ENCODE measurements at places on chromosomes 7 and 10.

- no peak for DNase-seq
These were observed 73.4 kb downstream of the LHPP start for GRCh38 chr10:124534826-124535601.

DNA sequence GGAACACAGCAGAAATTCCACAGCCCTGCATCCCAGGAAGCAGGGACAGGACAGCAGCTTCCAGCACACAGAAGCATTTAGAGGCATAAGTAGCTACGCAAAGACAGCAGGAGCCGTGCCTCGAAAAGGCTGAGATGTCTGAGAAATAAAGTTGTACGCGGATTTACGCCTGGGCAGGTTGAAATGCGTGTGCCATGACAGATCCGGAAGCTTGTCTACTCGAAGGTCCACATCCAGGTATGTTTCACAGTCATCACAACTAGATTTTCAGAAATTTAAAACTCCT lies 26.1 kb downstream of the DIP2C start:
- no peak for DNase-seq

GRCh38 chr10:29522061-29522855 lies 112.5 kb downstream of the SVIL start:
- no peak for DNase-seq

DNA sequence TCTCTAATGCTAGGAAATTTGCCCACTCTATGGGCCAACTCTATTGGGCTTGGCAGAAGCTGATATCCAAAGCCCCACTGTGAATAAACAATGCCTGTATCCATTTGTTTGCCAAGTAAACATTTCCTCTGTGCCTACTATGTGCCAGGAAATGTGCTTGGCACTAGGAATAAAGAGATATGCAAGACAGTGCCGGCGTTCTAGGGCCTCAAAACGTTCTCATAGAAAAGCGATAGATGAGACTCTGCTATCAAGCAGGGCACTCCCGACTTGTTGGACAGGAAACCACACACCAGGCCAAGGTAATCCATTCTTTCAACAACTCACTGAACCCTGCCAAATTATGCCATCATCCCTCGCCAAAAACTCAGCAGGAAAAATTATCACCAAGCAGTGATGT lies 196.7 kb downstream of the IPMK start:
- DNase-seq, result no peak

- DNase-seq, result no peak
These were observed 72.5 kb downstream of the CUL2 start for GRCh38 chr10:35017608-35018007.

GRCh38 chr10:1560535-1561192 lies 176.7 kb downstream of the ADARB2 start:
- no peak for DNase-seq

DNA sequence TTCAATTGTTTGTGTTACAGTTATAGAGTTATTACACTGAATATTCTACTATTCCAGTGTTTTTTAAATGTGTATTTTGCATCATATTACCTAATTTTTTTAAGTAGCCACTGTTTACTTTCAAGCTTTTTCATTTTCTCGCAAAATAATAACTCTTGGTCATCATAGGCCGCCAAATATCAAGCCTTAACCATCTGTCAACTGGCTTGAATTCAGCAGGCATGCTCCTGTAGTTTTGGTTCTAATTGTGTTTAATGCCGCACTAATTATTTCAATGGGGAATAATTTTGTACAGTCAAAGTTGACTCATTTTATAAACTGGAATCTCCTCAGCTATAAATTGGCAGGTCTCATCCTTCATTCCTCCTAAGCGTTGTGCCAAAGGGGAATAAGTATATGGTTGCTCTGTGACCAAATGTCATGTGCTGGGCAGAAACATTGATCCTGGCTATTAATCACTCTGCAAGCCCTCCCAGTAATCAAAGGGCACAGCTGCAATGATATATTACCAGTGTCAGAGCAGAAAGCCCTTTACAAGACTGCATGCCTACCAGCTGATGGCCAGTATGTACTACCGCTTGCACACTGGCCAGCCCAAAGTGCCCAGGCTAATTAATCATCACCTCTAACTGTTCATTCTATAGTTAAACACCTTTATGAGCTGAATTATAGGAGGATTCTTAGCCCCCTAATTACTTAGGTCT lies 74.8 kb downstream of the SKAP2 start:
- no peak for DNase-seq

- peak; percentile 16 for DNase-seq
These were observed 48.4 kb downstream of the SHH start for GRCh38 chr7:155763691-155764437.

DNA sequence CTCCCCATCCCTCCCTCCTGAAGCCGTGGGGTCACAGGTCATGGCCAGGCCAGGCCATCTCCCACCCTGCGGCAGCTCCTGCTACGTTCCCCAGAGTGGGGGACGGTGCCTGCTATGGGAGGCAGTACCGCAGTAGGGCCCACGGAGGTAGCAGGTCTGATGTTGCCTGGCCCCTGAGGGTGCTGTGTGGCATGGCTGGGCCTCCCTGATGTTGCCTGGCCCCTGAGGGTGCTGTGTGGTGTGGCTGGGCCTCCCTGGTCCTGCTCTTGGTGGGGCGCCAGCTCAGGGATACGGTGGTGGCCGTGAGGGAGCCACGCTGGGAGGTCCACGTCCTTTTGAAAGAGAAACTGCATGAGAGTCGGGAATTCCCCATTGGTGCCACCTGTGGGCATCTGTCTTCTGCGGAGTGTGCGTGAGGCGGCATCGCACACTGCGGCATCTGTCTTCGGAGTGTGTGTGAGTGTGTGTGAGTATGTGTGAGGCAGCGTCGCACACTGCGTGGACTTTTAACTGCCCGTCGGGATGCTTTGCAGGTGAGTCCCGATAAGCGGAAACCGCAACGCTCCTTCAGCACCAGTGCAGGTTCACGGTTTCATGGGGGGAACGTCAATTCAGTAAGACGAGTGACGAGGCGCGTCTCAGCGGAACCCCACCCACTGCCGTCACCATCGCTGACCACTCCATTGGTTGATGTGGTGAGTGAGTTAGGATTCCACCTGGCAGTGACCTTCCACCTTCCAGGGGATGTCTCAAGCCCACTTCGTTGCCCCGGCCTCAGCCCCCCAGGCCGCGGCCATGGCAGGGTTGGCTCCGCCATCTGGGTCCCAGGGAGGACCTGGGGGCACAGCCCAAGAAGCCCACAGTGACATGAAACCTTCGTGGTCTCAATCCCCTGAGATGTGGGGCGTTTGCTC lies 51.2 kb upstream of the CFAP46 start:
- DNase-seq, result no peak

GRCh38 chr10:130218936-130219335 lies 82.7 kb downstream of the GLRX3 start:
- DNase-seq, result no peak

DNA sequence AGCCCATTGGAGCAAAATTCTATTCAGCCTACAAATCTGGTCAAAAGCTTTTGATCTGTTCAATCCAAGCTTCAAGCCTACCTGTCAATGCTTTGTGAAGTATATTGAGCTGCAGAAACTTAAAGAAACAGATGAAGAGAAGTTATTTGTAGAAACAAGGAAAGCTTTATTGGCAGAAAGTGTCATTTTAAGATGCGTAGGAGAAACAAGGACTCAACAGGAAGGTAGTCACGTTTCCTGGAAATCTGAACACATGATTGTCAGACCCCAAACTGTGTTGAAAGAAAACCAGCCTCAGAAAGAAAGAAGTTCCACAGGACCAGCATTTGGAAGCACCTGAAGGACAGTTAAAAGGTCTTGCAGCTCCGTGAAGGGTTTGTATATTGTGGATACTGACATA lies 34.8 kb upstream of the PURB start:
- DNase-seq, result no peak

GRCh38 chr10:131693766-131694165 lies 207.0 kb upstream of the PPP2R2D start:
- no peak for DNase-seq

- DNase-seq, result no peak
These were observed 50.2 kb upstream of the AKR1E2 start for GRCh38 chr10:4775808-4776207.

GRCh38 chr7:142557971-142558582 lies 191.2 kb upstream of the PRSS1 start:
- DNase-seq, result peak; percentile 39

- no peak for DNase-seq
These were observed 197.4 kb downstream of the JCAD start for GRCh38 chr10:29861811-29862505.

DNA sequence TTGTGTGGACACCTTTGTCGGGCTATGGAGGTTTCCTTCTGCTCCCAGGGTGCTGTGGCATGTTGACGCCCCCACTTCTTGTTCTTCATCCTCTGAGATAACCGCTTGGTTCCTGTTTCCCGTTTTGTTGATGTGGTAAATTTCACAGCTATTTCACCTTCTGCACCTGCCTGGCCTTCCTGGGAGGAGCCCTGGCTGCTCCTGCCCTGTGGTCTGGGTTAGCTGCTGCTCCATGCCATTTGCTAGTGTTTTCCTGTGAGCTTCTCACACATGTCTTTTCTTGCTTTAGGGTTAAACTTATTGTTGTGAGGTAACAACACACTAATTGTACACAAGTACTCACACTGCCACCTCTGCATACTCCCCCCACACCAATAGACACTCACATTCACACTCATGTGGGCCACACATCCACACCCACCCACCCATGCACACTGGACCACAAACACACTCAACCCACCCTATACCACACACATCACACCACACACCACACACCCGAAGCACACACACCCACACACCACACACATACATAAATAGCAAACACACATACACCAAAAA lies 46.5 kb upstream of the MSMB start:
- DNase-seq, result peak; percentile 9

- no peak for DNase-seq
These were observed 244.0 kb downstream of the EBF3 start for GRCh38 chr10:129719889-129720590.

- DNase-seq, result no peak
These were observed 9.8 kb upstream of the OGA start for GRCh38 chr10:101827919-101828600.

DNA sequence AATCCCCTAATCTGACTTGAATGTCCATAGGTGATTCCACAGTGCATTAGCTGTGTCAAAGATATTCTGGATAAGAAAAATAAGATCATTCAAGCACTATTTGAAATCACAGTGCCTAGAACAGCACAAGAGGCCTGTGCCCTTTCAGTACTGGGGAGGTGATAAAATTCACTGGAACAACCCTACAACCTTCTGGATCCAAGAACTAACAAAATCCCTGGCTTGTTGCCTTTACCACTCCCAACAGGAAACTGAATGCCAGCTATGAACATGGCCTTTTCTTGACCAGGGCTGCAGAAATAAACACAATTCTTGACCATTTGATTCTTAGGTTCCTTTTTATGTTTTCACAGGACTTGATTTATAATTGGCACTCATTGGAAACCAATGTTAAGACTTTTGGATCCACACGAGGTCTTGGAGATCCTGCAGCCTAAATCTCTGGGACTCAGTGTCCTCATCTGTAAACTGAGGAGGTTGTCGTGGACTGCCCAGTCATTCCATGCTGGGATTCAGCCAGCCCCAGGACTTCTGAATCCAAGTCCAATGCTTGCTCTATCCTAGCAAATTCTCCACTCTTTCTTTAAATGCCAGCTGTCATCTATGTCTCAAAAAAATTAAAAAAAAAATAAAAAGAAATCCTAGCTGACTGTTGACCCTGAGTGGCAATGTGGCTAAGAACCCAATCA lies 624.7 kb downstream of the KCNMA1 start:
- DNase-seq, result no peak

- DNase-seq, result no peak
These were observed 48.4 kb upstream of the FHIP2A start for GRCh38 chr10:114773197-114773532.

DNA sequence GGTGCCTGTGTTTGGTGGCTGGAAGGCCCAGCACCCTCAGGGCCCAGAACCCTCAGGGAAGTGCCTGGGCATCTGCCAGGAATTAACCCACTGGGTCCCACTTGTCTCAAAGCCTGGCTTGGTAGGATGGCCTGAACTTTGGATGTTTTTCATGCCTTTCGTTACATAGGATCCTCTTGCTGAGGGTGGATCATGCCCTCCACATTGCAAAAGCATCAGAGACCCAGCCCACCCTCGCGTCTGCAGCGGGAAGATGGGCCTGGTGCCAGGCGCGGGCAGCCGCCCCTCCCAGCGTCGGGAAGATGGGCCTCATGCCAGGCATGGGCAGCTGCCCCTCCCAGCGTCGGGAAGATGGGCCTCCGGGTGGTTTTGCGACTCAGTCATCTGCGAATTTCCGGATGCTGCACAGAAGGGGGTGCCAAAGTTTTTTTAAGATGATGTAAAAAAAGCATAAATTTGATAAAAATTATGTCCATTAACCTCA lies 51.9 kb upstream of the PRKAR1B start:
- DNase-seq, result no peak

- no peak for DNase-seq
These were observed 213.7 kb downstream of the TWIST1 start for GRCh38 chr7:18903695-18904094.

- no peak for DNase-seq
These were observed 260.7 kb upstream of the PRKCQ start for GRCh38 chr10:6840766-6841165.

DNA sequence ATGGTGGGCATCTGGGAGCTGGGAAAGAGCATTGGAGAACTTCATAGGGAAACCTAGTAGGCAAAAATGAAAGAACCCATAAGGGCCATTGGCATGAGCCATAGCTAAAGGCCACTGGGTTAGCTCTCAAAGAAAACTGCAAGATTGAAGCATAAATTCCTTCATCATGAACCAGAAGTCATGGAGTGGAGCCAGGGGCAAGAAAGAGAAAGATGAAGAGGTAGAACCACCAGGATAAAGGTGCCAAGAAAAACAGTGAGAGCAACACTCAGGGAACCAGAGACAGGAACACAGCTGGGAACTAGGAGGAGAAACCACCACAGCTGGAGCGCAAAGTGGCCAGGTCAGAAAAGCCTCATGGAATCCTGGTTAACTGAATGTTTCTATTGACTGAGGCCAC lies 11.5 kb upstream of the SGMS1 start:
- DNase-seq, result no peak

GRCh38 chr7:55185941-55186609 lies 167.3 kb downstream of the EGFR start:
- DNase-seq, result no peak

GRCh38 chr7:118214051-118214832 lies 10.3 kb upstream of the ANKRD7 start:
- peak; percentile 26 for DNase-seq

DNA sequence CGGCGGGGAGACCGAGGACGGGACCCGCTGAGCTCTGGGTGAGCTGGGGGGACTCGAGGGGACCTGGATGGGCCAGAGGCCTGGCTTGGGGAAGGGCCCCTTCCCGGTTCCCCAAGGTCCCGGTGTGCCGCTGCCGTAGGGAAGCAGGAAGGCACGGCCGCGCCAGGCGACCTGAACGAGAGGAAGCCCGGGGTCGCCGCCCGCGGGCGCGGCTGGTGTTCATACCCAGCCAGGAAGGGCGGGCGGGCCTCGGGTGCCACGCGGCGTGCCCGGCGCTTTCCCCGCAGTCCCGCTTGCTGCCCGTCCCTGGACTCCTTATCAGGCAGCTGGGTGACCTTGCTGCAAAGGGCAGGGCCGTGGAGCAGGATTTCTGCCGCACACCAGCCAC lies 38.0 kb downstream of the ZNF777 start:
- DNase-seq, result no peak

GRCh38 chr7:101927802-101928201 lies 110.4 kb downstream of the CUX1 start:
- no peak for DNase-seq
